Brain (organoid and tissue), 16 donors: ENCODE measurements at places on chromosomes 5 and 9. TPM values are rescaled to one million over a fixed set of nuclear protein-coding genes. Genes with fewer than 3 reads are reported as not detected.

PCDHGA3 gene
- 4.4 TPM for polyA plus RNA-seq

HTR4 gene
- not detected for polyA plus RNA-seq

FAXDC2 gene
- polyA plus RNA-seq = 42.4 TPM

NR4A3 gene
- polyA plus RNA-seq = 1.0 TPM

FOXI1 gene
- polyA plus RNA-seq = 1.3 TPM

SLC25A48 gene
- polyA plus RNA-seq = 23.1 TPM

PPP3R2 gene
- polyA plus RNA-seq = not detected

GALT gene
- 27.2 TPM for polyA plus RNA-seq

SOX30 gene
- polyA plus RNA-seq = not detected

EGFLAM gene
- 1.9 TPM for polyA plus RNA-seq
